ENCODE measurements at places on chromosomes 13 and 19.

DNA sequence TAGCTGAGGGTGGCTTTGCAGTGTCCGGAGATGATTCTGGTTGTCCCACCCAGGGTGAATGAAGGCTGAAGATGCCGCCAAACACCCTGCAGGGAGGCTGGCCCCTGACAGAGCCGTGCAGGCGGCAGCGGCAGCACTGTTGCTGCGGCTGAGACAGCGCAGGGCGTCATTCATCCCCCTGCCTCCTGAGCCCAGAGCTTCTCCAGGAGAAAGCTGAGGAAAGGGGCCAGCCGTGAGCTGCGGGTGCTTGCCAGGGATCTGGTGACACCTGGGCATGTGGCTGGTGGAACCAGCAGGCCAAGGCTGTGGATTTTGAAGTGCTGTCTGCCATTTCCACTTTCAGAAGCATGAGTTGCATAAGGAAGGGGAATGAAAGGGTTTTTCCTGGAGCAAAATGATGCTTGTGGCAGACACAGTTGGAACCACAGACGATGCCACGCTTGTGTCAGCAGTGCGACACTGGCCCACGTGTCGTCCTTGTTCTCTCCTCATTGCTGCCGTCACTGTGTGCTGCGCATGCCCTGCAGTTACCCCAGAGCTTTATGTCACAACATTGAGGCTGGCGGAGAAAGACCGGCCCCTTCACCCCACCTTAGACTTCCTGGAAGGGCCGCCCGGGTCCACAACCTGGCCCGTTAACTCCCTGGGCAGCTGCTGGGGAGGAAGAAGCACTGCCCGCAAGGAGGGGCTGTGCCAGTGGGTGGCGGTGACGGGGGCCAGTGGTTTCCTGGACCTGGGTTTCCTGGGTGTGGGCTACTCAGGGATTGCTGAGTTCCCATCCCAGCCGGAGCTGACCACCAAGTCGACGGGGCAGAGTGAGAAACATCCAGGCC is 22.7 kb downstream of the TFDP1 start:
- DNase-seq, result no peak

DNA sequence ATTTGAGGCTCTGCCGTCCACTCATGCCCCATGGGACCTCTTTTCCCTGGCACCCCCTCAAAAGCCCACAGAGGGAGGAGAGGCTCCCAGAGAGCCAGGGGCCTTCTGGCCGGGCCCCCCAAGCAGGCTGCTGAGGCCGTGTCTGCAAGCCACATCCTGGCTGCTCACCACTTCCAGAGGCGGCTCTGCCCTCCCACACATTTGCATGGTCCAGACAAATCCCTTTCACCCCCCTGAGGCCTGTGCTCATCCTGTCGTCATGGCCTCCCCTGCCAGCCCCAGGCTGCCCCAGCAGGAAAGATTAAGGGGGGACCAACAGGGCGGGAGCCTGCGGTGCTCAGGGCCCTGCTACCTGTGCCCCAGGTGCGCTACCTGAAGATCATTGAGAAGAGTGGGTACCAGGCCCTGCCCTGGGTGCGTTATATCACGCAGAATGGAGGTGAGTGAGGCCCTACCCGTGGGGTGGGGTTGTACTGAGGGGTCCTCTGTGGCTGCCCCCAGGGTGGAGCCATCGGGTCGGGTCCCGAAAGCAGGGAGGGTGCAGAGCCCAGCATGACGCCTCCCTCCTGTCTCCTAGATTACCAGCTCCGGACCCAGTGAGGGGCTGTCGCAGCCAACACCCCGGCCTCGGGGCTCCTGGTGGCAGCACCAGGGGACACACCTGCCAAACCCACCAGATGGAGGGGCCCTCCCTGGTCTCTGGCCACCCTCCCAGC is 36.3 kb downstream of the AP1M1 start:
- no peak for DNase-seq

GRCh38 chr13:82878536-82878935 is 1003.7 kb downstream of the SLITRK1 start:
- DNase-seq, result no peak

DNA sequence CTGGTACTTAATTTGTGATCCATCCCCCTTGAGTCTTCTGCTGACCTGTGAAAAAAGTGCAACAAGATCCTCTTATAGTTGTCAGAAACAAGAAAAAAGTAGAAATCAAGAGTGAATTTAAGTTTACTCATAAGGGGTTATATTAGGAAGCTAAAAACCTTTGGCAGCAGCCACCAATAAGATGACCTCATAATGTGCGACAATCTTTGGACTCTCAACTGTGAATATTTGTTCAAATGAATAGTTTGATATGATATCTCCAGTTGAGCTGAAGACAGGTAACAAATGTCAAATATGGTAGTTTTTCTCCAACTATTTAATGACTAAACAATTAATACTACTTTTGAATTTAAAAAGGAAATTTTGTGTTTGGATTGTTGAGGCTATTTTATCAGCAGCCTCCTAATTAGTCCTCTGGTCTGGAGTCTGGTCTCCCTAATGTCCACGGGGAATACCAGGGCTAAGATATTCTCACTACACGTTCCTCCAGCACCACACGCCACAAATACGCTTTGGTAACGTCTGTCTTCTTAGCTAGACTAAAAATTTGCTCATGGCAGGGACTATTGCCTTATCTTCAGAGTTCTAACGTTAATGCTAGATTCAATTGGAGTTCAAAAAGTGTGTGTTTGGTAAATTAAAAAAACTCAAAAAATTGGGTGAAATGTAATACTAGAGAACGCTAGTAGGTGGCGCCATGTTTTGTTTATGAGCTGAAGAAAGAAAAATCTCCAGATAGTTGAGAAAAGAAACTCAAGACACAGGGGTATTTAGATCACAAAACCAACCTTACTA is 51.0 kb upstream of the PDX1 start:
- DNase-seq, result no peak

DNA sequence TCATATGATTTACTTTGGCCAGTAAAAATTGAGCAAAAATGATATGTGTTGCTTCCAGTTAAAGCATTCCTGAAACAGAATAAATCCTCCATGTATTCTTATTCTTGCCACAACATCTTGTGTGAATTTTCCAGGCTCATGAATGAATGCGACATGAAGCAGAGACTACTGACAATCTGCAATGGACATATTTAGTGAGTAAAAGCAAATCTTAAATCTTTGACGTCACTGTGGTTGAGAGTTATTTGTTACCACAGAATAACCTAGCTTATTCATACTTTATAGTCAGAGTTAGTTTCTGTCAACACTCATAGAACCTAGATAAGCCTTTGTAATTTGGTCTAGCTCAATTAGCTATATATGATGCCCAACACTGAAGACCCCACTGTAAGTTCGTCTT is 1443.1 kb downstream of the PCDH9 start:
- DNase-seq, result no peak

DNA sequence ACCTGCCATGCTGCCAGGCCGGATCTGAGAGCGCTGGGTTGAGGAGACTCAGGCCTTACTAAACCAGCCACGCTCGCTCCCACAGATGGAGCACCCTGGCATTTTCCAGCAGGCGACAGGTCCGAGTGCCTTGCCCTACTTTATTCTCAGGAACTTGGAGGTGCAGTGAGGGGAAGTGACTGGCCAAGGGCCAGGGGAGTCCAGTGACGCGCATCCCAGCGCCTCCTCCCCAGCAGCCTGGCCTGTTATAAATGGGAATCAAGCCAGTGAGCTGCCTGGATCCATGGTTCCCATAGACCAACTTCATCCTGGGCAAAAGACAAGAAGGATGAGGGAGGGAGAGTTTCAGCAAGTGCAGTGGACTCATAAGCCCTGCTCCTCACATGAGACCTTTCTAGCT is 35.5 kb downstream of the TMED1 start:
- no peak for DNase-seq

DNA sequence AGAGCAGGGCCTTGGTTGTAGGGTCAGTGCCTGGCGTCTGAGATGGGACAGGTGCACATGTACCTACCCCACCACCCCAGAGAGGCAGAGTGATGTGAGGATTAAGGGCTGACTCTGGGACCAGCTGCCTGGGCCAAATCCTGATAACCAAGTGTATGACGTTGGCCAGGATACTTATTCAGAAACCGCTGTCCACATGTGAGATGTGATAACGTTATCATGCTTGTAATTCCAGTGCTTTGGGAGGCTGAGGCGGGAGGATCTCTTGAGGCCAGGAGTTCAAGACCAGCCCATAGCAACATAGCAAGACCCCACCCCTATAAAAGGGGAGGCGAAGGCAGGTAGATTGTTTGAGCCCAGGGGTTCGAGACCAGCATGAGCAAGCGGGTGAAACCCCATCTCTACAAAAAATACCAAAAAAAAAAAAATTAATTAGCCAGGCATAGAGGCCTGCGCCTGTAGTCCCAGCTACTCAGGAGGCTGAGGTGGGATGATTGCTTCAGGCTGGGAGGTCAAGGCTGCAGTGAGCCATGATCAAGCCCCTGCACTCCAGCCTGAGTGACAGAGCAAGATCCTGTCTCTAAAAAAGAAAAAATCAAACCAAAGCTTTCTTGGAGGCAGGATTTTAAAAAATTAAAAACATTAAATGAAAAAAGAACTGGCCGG is 10.0 kb downstream of the ADGRE5 start:
- DNase-seq, result no peak

DNA sequence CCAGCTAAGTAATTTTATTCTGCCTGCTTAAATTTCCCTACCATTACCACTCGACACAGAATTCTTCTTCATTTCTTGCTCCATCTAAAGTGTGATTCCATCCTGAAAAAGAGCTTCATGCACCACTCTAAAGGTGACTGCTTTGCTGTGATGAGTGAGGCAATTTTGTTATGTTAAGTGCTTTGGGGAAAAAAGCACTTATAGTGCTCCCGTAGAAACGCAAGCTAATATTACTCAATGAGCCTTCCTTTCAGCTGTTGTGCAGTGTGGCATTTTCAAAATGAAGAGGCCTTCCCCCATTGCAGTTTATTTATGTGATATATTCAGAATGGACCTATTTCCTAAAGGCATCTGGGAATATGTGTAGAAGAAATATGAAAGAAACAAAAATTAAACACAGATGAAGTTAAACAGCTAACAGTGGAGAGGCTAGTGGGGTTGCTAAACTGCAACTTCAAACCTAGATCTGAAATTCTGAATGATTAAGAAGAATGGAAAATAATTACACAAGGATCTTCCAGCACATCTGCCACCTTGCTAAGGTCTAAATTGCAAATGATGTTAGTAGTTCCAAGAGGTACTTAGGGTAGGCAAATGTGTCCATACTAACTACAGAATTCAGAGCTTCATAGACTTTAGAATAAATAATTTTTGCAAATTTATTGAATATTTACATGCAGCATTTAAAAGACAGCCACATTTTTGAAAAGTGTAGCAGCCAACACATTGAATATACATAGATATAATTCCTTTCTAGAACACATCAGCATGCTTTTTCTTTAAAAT is 211.7 kb downstream of the DCT start:
- no peak for DNase-seq

DNA sequence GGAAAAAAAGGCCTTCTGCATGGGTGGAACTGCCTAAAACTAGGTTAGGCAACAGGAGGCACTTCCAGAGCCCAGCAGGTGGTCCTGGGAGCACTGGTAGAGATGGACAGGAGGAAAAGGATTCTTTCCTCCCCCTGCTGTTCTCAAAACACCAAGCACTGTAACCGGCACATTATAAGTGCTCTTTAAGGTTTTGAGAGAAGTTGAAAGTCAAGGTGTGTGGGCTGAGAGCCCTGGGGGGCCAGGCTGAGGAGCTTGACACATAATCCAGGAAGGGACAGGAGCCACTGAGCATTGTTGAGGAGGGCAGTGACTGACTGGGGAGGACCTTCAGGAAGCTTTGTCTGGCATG is 32.3 kb downstream of the SPATA13 start:
- DNase-seq, result no peak

GRCh38 chr13:44930963-44931623 is 58.2 kb downstream of the NUFIP1 start:
- no peak for DNase-seq

DNA sequence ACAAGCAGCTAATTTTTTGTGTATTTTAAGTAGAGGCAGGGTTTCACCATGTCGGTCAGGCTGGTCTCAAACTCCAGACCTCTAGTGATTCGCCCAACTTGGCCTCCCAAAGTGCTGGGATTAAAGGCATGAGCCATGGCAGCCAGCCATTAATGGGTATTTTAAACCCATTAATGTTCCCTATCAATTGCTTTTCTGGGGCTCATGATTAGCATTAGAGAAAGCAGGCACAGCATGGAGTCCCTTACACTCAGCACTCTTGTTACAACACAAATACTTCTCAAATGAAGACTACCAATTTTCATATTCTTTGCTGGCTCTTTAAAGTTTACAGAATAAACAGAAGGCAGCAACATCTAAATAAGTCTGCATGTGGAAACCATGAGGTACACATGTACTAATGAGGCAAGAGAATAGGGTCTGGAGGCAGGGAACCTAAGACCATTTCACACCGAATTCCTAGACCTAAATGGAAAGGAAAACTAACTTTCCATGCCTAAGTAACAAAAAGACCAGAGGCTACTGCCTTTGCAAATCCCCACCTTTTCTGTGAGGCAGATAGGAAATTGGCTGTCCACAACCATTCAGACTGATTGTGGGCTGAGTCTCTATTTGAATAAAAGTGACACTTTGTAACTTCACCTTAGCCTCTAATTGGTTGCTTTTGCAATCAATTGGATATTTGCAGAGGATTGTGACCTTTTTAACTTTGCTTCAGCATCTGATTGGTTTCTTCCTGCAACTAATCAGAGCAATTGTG is 21.2 kb downstream of the ZNF675 start:
- DNase-seq, result no peak

GRCh38 chr19:32421589-32422361 is 16.2 kb downstream of the DPY19L3 start:
- DNase-seq, result no peak

GRCh38 chr19:28705008-28705407 is 507.9 kb downstream of the UQCRFS1 start:
- DNase-seq, result no peak

DNA sequence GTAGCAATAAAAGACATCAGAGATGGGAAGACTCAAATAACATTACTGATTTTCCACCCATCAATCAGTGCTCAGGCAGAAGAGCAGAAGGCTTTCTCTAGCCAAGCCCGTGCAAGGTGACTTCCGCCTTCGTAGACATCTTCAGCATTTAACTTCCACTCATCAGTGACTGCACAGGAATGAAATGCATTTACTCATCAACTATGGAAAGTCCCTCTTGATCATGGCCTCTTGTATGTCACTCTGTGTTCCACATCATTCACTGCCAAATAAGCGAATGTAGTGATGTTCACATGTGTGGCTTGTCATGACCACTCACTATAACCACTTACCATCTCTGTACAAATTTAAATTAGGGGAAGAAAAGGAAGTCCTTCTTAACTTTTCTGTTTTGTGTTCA is 49.4 kb downstream of the SACS start:
- DNase-seq, result no peak

All from stimulated activated CD8-positive, alpha-beta memory T cell treated with anti-CD3 and anti-CD28 coated beads, Interleukin-7, amount 100 ng/mL, for 1 hour (primary cell).